Mucosa of gallbladder (tissue), 1 donor: ENCODE measurements at places on chromosomes 5 and 9. TPM values are rescaled to one million over a fixed set of nuclear protein-coding genes. Genes with fewer than 3 reads are reported as not detected.

The HSPA5 gene
- total RNA-seq, result 363 TPM

GRCh38 chr9:88920645-88921044 is 70.6 kb upstream of the S1PR3 start:
- DNase-seq, result no peak

The ARAP3 gene
- total RNA-seq, result 24.2 TPM

DNA sequence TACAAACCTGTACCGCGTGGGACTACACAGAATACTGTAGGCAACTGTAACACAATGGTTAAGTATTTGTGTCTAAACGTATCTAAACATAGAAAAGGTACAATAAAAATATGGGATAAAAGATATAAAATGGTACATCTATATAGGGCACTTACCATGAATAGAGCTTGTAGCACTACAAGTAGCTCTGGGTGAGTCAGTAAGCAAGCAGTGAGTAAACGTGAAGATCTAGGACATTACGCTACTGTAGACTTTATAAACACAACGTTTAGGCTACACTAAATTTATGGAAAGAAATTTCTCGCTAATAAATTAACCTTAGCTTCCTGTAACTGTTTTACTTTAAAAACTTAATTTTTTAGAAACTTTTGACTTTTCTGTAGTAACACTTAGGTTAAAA is 46.5 kb downstream of the MRPS27 start:
- no peak for DNase-seq

GRCh38 chr9:119898316-119898715 is 529.1 kb upstream of the BRINP1 start:
- no peak for DNase-seq

DNA sequence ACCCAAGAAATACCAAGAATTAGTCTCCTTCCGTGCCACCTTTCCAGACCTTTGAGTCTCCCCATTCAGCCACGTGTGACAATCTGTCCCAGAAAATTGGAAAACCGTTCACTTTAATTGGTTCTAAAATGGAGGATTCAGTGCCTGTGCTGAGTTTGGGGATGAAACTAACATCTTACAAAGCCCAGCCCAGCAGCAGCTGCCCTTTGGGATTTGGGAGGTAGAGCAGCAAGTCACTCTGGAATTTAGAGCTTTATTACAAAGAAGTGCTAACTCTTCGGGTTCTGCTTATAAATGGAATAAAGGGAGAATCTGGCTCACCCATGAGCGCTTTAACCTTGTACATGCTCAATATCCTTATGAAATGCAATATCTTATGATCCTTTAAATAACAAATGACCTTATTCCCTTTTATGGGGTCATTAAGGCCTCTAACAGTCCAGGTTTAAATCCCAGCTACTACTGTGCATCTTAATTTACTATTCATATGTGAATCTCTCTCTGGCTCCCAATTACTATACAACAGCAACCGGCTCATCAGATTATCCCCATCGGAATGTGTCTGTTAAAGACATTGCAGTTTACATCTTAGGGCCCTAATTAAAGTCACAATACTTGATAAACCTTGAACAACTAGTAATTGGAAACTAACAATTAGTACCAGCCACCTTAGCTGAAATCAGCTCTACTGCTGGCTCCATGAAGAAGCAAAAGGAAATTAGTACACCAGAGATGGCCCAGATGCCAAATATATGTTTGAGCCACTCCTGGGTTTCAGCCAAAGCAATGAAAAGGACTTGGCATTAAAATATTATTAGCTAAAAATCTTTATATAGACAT is 271.8 kb upstream of the SMARCA2 start:
- DNase-seq, result no peak

DNA sequence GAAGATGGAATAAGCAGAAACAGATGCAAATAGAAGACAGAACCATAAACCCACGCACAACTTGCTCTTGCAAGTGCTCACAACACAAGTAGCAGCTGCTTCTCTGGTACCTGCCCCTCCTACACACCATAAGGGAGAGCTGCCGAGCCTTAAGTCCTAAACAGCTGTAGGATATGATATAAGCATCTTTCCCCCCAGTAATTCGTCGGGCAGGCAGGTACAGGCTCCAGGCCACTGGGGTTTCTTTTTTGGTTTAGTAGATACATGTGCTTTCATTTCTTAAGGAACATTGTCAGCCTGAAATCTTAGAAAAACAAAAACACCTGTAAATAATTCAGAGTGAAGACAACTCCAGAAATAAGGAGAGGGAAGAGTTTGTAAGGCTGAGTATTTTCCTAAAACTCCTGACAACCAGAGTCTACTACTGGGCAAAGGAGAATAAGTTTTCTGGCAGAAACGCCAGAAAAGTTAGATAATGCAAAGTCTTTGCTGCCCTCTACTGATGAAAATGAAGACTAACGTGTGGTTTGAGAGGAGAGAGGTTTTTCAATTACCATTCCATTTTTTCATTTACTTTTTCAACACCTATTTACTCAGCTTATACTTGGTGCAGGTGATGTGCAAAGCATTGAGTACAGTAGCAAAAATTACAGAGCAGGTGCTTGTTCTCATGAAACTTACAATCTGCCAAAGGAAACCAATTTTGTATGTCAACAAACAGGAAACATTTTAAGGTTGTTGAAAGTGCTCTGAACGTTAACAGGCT is 20.1 kb upstream of the TCERG1 start:
- no peak for DNase-seq

DNA sequence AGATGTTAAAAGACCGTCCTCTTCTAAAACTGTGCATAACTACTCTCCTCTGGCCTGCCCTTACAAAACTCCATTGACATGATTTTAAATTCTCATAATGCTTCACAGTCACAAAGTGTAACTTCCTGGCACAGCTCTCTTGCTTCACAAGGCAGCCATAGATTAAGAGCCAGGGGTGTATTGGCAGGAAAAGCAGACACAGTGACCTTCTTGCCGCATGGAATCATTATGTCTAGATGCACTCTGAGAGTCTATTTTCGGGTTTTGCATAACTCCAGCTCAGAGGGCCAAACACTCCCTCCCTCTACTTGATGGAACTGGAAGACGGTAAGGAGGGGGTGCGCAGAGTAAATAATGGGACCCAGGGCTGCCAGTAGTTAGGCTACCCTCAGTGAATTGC is 110.1 kb downstream of the MARCHF3 start:
- DNase-seq, result no peak

The LRRC19 gene
- 16.7 TPM for total RNA-seq

The BARHL1 gene
- total RNA-seq, result not detected

DNA sequence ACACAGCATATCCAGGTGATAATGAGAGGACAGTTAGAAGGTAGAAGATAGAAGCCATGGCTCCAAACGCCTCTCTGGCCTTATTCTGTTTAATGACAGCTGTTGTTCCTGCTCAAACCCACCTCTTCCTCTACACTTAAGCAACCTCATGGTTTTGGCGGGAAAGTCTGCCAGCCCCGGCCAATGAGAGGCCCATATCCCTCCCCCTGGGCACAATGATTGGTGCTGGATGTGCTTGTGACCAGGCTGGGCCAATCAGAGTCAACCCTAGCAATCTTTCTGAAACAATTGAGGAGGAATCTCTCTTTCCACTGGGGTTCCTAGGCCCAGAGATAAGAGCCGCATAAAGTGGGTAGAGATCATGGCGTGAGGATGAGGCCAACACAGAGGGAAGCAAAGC is 4.8 kb upstream of the GFI1B start:
- no peak for DNase-seq

DNA sequence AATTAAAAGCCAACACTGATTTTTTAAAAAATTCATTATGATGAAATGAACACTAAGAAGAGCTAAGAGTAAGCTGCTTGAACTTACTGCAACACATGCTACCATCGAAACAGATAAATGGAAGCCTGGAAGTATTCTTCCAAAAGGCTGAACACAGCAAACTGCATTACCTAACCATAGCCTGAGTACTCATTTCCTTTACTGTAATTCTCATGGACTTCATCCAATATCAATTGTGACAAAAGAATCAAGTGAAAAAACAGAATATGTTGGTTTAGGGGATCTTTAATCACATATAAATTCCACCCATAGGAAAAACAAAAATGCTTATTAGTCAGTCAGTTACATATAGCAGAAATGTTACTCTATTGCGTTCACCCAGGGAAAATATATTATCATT is 68.5 kb downstream of the DROSHA start:
- DNase-seq, result no peak

DNA sequence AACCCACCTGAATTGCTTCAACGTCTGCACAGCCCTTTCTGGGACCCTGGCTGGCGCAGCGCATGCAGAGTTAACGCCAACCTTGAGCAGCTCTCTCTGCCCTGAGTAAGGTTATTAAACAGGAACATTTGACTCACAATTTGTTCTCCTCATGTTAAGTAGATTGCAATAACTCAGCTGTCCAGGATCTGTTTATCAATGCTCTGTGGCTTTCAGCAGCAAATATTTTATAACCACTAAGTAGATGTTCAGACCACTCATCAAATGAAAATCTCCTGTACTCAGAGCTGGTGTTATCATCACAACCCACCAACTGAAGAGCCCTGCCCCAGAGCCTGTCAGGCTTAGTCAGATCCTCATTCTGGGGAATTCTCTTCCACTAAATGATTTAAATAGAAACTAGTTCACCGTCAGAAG is 403.0 kb downstream of the ZNF608 start:
- no peak for DNase-seq

GRCh38 chr9:134597041-134597913 is 44.3 kb upstream of the COL5A1 start:
- DNase-seq, result no peak

DNA sequence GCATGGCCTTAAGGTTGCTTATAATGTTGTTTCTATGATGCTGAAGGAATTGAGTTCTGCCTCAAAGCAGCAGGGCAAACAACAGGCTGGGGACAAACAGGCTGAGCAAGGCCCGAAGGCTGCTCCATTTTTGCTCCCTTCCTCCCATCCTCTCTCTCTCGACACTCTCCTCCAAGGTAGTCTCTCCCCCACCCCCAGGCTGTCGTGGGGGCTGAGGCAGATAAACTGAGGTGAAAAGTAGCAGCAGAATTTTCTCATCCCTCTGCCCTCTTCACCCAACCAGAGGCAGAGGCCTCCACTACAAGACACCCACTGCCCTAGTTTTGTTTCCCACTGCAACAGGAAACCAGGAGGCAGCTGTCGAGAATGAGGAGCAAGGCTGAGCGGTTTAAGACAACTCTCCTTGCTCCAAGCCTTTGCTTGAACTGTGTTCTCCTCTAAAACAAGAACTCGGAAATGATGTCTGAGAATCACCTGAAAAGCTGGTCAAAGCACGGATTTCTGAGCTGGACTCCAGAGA is 13.5 kb upstream of the GNA14 start:
- no peak for DNase-seq

The NTNG2 gene
- 3.5 TPM for total RNA-seq

DNA sequence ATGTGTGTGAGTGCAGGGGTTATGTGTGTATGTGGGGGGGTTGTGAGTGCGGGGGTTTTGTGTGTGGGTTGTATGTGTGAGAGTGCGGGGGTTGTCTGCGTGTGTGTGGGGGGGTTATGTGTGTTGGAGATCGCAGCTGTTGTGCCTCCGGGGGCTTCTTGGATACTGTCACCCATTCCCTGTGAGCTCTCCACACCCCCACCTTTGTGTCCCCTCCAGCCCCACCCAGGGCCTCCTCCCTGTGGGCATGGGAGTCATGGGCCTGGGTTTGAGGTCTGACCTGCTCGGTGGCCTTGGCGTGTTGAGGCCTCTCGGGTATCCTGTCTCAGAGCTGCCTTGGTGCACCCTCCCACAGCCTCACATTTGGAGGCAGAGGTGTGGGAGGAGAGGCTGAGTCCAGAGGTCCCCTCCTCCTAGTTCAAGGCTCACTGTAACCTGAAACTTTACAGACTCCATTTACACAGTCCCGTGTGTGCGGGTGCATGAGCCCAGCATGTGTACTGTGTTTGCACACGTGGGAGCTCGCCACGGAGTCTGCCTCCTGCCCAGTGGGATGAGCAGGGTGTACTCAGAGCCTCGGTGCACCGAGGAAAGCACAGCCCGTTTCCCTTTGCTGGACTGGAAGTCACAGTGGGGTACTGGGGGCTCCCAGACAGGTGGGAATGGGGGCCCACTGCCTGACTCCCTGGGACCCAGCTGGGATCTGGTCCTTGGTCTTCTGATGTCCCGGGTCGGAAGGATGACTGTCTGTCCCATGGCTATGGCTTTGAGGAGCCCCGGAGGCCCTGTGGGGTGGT is 43.4 kb downstream of the RXRA start:
- DNase-seq, result no peak

- DNase-seq, result no peak
Observed at GRCh38 chr9:1129382-1129781, 79.2 kb downstream of the DMRT2 start.

- DNase-seq, result no peak
Observed at GRCh38 chr5:108481355-108481931, 99.5 kb upstream of the FBXL17 start.

The HEMGN gene
- 0.14 TPM for total RNA-seq

- no peak for DNase-seq
Observed at GRCh38 chr5:10856071-10856470, 95.0 kb upstream of the DAP start.

DNA sequence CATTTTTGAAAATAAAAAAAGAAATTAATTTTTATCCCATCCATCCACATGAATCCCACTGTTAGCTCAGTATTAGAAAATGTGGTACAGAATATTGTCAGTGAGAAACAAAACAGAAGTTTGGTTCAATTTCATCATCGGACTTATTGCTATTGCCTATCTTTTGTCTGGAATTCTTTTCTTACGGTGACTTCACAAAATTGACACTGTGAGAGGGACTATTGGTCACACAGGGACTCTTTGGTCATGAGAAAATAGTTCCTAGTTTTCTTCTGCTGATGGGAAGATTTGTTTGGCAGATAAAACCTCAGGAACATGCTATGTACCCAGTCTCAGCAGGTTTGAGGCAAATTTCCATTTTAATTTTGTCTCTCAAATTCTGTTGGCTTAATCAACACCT is 186.2 kb upstream of the ELL2 start:
- DNase-seq, result no peak

DNA sequence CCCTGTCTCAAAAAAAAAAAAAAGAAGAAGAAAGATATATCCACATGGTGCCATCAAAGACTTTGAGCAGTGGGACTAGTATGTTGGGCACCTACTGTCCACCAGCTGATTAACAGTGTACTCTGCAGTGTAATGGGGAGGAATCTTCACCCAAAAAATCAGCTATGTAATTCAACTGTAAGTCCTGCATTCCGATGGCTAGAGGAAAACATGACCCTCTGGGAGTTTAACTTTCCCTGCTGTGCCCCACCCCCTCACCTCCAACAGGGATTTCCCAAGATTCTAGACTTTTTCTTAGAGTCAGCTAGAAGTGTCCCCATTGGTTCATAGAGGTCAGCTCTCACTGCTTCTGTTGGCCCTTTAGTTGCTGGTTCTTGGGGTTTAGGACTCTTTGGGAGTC is 221.2 kb upstream of the CLINT1 start:
- DNase-seq, result no peak

The RFESD gene
- 1.3 TPM for total RNA-seq

DNA sequence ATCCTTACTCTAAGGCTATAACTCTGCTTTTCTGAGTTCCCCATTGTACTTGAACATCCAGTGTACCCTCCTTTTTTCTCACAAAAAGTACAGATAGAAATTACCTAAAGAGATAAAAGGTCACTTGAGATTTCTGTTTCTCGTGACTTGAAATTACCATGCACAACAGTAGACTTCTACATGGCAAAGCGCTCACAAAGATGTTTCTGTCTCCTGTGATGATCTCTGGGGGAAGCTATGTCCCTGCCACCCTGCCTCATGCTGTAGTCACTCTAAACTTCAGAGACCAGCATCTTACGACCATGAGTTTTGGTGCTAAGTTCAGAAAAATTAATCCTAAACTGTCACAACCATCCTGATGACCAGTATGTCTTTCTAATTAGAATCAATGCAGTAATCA is 36.2 kb downstream of the NFIB start:
- DNase-seq, result no peak

The PCDHB16 gene
- 3.0 TPM for total RNA-seq

- DNase-seq, result no peak
Observed at GRCh38 chr5:178090856-178091255, 22.5 kb upstream of the N4BP3 start.

The SLC6A7 gene
- not detected for total RNA-seq

The ABLIM3 gene
- total RNA-seq, result 15.1 TPM
